ENCODE measurements at places on chromosomes 4 and X.

GRCh38 chr4:83110223-83110945 is 4.1 kb downstream of the PLAC8 start:
- peak; percentile 56 for DNase-seq

- no peak for DNase-seq
Observed at GRCh38 chr4:2937146-2937857, 25.9 kb downstream of the NOP14 start.

DNA sequence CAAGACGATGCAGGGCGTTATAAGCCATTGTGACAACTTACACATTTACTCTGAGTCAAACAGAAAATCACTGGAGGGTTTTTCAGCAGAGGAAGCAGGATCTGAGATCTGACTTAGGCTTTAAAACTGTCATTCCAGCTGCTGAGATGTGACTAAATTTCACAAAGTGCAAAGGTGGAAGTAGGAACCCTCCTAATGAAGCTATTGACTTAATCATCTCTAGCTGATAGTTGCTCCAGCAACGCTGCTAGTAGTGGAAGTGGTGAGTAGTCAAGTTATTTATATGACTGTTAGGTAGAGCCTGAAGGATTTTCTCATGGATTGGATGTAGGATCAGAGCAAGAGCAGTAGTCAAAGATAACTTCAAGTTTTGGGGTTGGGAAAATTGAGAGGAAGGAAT is 218.6 kb downstream of the GRID2 start:
- DNase-seq = no peak

GRCh38 chr4:10326075-10326474 is 131.2 kb downstream of the ZNF518B start:
- no peak for DNase-seq

GRCh38 chrX:72347366-72347765 is 41.7 kb upstream of the CITED1 start:
- DNase-seq = no peak

- no peak for DNase-seq
Observed at GRCh38 chr4:21742326-21742725, 206.2 kb downstream of the KCNIP4 start.

DNA sequence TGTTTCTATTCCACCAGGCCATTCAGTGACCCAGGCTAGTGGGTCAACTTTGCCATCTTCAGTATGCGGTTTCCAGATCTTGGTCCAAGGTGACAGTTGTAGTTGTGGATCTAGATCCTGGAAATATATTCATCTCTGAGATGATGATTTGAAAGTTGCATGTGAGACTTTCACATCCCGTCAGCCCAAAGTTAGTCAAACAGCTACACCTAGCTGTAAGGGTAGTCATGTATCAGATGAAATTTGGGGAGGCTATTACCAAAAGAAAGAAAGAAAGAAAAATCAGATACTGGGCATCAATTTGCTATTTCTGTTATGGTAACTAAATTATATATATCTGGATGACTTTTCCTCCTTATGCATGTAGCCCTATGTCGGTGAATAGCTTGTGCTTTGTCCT is 259.4 kb upstream of the ARX start:
- DNase-seq = no peak

GRCh38 chr4:120694973-120695372 is 227.6 kb downstream of the PRDM5 start:
- DNase-seq = peak; percentile 3

DNA sequence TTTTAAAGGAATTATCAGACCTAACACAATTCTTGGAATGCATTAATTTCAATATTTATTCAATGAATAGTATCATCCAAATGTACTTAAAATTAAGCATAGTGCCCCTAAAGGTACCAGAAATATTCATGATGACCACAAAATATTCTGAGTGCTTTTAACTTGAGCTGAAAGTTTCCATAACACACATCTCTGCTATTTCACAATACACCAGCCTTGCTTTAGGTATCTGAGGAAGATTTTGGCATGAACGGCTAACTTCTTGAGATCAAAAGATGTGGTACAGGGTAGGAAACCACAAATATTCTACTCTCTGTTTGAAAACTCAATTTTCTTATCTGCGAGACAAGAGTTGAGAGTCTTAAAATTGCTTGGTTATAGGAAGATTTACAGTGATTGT is 538.3 kb upstream of the PCDH7 start:
- no peak for DNase-seq

GRCh38 chr4:145452447-145453162 is 29.0 kb upstream of the SMAD1 start:
- no peak for DNase-seq

- no peak for DNase-seq
Observed at GRCh38 chrX:17564689-17565409, 172.4 kb upstream of the SCML1 start.

DNA sequence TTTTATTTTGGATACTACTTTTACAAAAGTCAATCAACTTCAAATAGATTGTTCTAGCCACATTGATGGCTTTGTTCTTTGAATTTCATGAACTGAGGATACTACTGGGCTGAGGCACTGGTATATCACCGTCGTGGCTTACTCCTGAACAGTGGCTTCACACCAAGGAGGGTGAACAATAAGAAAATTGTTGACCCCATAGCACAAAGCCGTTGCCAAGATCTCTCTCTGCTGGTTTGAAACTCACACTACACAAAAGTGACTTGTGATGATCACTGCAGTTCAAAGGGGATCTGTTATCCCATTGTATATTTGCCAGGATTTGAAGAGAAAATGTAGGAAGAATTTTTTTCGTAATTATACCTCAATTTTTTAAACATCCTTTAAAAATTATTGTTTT is 119.6 kb downstream of the PDLIM5 start:
- DNase-seq = no peak

- peak; percentile 37 for DNase-seq
Observed at GRCh38 chr4:40583850-40584439, 45.7 kb downstream of the RBM47 start.

DNA sequence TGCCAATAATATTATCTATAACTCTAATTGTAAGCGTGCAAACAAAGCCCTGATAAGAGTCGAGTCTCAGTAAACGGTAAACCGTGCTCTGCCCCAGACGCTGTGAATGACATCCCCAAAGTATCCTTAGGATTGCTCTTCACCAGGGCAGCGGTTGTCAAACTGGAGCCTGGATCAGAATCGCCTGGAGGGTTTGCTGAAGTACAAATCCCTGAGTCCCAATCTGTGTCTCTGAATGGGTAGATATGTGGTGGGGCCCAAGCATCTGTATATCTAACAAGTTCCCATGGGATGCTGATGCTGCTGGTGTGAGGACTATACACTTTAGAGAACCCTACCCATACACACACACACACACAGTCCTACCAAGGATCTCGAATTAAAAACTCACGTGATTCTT is 813 bp upstream of the APBB2 start:
- no peak for DNase-seq

- no peak for DNase-seq
Observed at GRCh38 chrX:149259241-149259640, 245.9 kb downstream of the IDS start.

DNA sequence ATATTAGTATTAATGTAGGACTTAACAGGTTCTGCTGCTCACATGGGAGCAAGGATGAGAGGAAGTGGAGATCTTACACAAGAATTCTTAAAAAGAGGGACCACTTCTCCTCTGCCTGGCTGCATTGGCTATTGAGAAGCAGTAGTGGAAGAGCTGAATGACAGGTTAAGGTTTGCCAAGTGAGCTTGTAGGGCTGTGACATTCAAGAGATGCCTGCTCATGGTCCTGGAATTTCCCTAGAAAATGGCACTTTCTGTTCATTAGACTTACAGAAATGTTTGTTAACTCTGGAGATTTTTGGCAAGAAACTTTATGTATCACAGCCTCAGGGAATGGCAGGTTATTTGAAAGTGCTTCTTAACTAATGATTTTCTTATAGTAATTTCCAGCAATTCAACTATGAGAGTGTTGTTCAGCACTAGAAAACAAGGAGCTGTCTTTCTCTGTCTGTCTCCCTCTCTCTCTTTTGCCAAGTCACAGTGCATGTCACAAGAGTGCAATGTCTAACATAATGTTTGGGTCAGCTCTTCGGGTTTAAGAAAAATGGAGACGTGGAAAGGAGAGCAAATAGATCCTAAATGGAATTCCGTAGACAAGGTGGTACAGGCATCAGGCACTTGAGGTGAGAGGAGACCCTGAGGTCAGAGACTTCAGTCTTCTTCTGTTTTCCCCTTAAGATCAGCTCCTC is 8.3 kb upstream of the NAP1L5 start:
- DNase-seq = no peak

GRCh38 chr4:40331101-40331745 is 3.9 kb upstream of the CHRNA9 start:
- DNase-seq = no peak

DNA sequence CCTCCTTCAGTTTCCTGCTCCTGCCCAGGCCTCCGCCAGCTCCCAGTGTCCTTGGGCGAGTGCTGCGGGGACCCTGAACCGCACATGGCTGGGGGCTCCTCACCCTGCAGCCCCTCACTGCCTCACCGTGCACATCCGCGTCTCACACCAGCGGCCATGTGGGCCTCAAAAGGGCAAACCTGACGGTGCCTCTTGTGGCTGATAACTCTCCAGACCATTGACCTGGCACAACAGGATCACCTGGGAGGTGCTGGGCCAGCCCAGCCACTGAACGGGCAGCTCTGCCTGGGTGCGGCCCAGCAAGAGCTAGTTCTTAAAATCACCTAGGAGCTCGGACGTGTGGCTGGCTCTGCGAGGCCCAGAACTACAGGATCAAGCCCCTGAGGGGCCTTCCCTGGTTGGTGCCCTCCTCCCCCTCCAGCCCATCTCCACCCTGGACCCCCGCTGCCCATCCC is 4.1 kb upstream of the S100P start:
- DNase-seq = no peak

DNA sequence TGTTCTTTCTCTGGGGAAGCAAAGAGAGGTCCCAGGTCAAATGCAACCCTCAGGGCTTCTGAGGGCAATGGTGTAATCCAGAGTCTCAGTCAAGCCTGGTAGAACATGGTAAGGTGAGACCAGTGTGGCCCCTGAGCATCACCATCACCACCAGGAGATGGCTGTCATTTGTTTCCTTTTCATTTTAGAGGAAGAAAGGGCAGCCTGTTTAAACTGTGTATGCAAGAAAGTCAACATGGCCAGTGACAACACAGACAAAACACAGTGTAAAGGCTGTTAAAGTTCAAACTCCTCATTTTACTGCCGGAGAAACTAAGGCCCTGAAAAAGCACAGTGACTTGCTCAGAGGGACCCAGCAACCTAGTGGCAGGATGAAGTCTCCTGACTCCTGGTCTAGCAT is 2.0 kb upstream of the EDA start:
- no peak for DNase-seq

DNA sequence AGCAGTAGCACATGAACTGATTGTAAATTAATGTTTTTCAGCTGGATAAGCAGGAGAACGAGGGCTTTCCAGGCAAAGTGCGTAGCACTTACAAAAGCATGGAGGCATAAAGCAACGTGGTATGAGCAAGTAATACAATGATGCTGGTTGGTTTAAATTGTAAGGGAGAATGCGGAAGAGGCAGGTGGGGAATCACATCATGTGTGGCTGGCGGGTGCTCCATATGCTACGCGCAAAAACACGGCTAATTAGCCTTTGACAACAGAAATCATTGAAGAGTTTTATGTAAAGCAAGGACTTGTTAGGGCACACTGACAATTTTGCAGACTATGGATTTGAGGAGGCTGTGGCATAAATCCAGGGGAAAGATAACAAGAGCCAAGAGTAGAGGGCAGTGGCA is 14.6 kb downstream of the SYTL4 start:
- no peak for DNase-seq

- DNase-seq = peak; percentile 55
Observed at GRCh38 chrX:70592091-70592490, 147.5 kb downstream of the DLG3 start.

DNA sequence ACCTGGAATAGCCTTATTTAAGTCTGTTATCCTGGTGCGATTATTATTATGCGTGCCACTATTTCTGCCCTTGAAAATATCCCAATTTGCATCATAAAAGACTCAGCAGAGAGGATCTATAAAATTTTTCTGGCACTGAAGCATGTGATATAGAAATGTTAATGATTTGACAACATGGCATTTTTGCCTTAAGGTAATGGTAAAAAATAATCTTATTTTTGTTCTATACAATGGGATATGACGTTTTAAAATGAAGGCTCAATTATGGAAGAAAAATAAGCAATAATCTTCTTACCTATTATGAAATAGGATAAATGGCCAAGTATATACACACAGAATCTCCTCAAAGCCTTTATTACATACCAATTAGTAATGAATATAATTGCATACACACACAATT is 113.5 kb downstream of the PDGFC start:
- DNase-seq = no peak

DNA sequence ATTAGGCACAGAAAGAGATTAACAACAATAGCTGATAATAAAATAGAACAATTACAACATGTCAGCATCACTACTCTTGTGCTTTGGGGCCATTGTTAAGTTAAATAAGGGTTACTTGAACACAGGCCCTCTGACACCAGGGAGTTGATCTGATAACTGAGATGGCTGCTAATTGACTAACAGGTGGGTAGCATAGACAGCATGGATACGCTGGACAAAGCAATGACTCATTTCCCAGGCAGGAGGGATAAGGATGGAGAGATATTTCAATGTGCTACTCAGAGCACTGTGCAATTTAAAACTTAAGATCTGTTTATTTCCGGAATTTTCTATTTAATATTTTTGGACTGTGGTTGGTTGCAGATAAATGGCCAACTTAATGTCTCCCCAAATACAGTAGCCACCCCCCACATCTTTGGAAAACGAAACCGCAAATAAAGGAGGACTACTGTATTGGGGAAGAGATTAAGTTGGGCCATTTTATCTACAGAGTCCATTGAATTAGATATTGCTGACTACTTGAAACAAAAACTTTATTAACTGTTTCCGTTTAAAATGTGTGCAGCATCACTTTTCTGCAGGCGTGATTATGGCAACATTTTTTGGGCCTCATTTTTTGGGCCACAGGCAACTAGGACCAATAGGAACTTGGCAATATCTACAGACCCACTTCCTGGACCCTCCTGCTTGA is 200.6 kb upstream of the KLF3 start:
- DNase-seq = no peak

- no peak for DNase-seq
Observed at GRCh38 chr4:81722290-81722851, 250.7 kb upstream of the RASGEF1B start.

DNA sequence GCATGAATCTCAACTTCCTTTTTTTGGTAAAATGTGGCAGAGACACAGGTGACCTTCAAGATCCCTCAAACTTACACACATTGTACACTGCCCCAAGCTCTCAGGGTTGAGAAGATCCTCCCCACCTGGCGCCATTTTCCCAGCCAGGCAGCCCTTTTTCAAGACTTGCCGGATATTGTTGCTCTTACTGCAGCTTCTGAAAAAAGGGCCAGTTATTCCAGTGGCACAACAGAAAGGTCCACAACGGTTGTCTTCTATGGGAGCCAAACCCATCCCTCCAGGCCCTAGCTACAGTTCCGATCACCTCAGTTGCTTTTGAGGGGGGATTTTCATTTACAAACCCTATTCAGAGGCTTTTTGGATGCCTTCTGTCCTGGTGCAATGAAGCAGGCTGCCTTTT is 101.1 kb downstream of the CHIC2 start:
- no peak for DNase-seq

GRCh38 chrX:107674480-107675364 is 46.4 kb downstream of the PRPS1 start:
- no peak for DNase-seq
